ENCODE measurements at places on chromosomes 3 and 15.
A peak's percentile ranks its signal among the peaks of the same experiment; 100 is the strongest.

GRCh38 chr15:100115066-100115710 lies 226.6 kb downstream of the ADAMTS17 start:
- no peak for DNase-seq

DNA sequence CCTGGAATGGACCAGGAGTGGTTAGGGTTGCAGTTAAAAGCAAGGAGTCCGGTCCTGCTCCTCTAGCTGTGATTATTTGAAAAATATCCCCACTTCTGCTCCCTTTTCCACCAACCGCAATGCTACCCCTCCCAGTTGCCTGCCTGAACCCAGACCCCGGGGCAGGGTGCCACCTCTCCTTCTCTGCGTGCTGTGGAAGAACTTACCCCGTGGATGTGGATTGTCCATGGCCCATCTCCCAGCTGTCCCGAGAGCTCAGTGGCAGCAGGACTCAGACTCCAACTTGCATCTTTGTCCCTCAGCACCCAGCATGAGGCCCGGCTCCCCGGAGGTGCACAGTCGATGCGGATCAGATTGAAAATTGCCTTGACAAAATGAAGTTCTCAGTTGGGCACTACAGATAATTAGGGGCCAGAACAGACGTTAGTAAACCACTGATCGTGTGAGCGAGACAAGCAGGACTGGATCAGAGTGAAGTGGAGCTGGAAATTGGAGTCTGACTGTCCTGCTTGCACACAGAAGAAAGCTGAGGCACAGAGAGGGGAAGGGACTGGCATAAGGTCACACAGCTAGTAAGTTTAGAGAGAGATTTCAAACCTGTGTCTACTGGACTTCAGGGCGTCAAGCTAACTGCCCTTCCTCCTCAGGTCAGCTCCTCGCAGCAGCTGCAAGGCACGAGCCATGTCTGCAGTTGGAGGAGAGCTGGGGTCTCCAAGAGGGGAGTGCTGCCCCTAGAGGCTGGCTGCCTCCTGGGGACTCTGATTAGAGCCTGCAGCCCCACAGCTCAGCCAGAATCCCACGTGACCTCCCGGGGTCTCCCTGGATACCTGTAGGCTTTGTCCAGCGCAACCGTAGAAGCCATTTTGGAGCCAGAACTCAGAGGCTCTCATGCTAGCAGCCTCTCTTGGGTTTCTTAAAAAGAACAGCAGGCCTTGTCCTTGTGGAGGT lies 14.7 kb downstream of the SLC6A1 start:
- DNase-seq = no peak

DNA sequence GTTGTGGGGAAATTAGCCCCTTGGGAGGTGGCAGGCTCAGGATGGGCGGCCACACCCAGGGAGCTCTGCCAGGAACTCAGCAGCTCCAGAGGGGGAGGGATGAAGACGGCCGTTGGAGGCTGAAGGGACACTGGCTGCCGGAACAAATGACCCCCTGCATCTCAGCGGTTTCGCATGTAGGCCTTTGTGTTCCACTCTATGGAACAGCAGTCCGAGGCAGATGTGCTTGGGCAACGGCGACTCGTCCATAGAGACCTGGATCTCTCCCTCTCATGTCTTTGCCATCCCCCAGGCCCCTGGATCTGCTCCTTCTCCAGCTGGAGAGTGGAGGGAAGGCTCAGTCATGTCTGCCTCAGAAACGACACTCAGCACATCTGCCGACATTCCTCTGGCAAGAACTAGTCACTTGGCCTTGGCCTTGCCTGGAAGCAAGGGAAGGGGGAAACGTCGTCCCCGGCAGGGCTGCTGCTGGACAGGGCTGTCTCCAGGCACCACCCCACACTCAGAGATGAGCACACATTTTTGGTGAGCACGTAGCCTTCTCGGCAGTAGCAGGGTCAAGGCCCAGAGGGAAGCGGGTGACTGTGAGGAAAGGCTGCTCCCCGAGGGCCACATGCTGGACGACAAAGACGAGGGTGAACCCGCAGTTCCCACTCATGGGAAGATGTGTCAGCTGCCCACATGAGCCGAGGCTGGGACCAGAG lies 83.8 kb downstream of the ASB7 start:
- peak; percentile 45 for DNase-seq

DNA sequence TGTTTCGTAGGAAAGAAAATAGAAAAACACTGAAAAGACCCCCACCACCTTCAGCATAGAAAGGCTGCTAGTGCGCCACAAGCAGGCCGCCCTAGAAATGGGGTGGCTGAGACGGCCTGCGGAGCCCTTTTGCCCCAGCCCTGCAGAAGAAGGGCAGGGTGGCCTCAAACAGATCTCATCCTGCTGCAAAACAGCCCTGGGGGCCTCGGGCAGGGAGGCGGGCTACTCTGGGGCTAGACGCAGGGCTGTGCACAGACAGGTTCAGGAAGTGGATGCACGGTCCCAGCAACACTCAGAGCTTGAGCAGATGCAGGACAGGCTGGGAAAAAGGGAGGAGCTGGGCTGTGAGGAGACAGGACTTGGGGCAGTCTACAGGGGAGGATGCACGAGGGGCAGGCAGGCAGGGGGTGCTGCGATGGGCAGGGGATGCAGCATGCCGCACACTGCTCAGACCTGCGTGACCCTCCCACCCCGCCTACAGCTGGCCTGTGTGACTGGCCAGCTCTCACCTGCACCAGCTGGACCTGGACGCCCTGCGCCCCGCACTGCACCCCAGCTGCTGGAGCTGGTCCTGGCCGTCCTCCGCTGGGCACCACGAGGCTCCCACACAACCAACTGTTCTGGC lies 34.3 kb downstream of the ZXDC start:
- DNase-seq = no peak

GRCh38 chr3:158313338-158313927 lies 203.5 kb downstream of the RSRC1 start:
- DNase-seq = peak; percentile 55

DNA sequence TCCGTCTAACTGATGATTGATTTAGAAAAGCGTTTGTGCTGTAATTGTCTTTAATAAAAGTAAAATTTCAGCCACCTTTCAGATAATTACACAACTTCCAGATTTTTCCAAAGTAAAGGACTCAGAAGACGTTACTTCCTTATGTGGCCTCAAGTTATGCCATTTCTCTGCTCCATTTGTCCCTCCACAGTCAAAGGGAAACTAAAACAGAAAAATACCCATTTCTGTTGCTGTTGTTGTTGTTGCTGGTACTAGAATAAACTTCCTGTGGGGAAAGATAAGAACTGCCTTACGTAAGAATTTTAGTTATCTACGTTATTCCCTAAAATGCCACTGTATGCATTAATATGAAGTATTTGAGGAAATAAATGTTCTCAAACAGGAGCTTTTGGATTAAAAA lies 153.9 kb downstream of the P3H2 start:
- no peak for DNase-seq

GRCh38 chr3:39147711-39148434 lies 5.5 kb downstream of the CSRNP1 start:
- DNase-seq = peak; percentile 43

DNA sequence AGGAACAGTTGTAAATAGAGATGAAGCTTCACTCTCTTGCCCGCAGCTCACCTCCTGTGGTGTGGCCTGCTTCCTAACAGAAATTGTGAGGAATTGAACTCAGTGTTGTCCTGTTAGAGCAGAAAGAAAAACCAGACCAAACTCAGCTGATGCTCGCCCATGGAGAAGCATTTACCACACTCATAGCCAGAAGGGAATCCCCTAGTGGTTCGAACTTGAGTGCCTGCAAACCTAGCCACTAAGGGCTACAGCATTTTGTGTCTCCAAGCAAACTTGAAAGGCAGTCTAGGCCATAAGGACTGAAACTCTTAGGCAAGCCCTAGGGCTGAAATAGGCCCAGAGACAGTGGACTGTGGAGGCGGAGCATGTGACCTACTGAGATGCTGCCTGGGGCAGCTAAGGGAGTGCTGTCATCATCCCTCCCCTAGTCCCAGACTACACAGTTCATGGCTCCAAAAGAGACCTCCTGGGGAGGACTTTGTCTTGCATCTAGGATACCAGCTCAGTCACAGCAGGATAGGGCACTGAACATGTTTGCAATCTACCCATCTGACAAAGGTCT lies 44.5 kb upstream of the MCTP2 start:
- DNase-seq = no peak

- peak; percentile 92 for DNase-seq
These were observed 40.6 kb upstream of the ADCY5 start for GRCh38 chr3:123489400-123490004.

DNA sequence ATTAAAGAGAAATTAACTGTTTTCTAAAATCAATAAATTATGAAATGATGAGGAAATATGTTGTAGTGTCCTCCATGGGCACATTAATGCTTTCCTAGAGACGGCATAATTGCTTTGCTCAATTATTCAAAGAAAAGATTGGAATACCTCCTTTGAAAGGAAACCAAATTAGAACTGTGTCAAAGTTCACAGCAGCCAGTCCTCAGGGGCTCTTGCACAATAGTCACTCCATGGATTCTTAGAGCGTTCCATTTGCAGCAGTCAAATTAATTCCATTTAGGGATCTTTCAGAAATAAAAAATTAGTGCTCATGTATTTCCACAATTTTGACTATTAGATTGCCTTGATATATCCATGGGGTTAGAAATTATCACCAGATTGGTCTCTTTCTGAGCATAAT lies 841.6 kb upstream of the DPPA4 start:
- DNase-seq = no peak

DNA sequence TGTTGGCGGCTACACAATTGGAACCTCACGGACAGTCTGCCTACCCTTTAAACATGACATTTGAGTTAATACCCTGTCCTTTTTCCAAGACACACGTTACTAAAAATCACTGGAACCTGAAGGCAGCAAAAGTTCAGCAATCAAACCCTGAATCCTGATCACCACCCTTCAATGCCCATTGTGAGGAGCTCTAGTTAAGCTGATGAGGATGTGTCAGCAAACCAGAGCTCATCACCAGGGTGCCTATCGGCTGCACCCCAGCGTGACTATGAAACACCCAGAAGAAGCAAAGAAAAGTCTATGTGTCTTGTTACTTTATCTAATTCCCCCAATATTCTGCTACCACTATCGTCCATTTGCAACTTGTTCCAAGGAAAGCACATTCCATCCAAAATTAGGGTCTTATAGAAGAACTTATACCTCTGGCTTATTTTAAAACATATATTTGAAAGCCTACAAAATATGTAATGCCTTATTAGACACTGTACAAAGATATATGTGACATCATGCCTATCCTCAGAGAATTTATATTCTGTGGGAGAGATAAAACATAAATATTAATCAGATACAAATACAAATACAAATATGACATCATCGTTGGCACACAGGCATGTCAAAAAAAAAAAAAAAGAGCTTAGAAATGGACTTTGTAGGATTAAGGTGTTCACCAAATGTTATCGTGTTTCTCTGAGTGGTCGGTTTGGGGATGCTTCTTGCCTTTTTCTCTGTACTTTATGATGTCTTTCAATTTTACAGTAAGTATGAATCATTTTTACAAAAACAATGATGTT lies 219.7 kb upstream of the SETMAR start:
- DNase-seq = no peak

- DNase-seq = no peak
These were observed 91.5 kb downstream of the DLG1 start for GRCh38 chr3:197206913-197207312.

- no peak for DNase-seq
These were observed 155.3 kb upstream of the MRPL3 start for GRCh38 chr3:131658115-131658514.

- DNase-seq = no peak
These were observed 37.0 kb upstream of the TNFAIP8L3 start for GRCh38 chr15:51131596-51132290.

DNA sequence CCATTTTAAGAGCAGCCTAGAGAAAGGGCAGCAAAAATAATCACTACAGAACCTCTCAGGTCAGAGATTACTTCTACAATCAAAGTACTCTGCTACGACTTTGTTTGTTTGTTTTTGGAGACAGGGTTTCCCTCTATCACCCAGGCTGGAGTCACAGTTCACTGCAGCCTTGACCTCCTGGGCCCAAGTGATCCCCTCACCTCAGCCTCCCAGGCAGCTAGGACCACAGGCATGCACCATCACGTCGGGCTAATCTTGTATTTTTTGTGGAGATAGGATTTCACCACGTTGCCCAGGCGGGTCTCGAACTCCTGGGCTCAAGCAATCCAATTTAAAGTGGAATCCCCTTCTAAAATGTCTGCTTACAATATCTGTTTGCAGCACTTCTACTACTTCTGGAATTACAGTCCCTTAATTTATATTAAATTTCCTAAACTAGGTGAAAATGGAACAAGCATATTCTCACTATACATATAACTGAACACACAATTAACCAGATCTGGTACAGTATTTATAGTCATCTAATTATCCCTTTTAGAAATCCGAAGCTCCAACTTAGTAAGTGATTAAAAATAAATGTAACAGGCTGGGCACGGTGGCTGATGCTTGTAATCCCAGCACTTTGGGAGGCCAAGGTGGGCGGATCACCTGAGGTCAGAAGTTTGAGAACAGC lies 4.4 kb downstream of the UACA start:
- DNase-seq = no peak

DNA sequence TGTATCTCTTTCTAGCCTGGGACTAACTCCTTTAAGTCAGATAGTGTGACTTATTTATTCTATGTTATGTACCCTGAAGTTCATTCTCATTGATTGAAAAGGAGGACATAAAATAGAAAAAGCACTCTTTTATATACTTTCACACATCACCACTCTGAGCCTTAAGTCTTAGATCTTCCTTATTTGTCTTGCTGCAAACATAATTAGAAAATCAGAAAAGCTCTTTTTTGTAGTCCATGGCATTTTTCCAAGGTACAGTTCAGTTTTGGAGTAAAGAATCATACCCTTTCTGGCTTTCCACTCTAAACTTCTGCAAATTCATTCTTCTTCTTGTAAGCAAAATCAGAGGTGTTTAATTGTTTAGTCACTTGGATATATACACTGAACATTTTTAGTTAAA lies 75.5 kb downstream of the AKAP13 start:
- no peak for DNase-seq

GRCh38 chr3:23431764-23432163 lies 228.6 kb downstream of the UBE2E2 start:
- no peak for DNase-seq

GRCh38 chr3:141401573-141402475 lies 33.5 kb downstream of the ZBTB38 start:
- DNase-seq = peak; percentile 70

DNA sequence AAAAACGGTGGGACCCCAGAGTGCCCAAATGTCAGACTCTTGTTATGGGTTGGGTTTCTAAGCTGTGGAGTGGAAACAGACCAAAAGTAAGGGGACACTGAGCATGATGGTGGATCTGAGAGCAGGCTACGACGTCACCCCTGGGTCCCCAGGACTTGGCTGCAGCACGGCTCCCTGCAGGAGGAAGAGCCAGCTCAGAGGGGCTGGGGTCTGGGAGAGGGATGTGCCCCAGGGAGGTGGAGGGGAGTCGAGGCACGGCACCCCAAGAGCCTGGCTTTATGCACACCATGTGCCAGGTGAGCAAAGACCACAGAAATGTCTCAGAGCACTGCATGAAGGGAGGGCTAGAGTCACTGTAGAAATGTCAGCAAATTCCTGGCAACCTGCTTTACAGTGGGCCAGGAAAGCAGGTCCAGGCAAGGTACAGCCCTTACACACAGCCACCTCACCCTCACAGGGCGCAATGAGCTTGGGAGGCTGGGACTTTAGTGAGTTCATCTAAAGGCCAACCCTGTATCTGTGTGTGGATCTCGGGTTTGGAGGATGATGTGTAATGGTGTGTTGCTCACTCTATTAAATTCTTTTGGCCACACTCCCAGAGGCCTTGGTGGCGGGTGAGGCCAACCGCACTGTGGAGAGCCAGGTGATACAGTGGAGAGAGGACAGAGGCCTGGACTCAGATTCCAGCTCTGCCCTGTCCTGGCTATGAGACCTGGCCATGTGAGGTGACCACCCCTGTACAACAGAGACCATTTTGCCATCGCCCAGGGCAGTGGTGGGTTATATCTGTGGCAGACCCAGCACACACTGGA lies 14.1 kb downstream of the CTSH start:
- no peak for DNase-seq

- no peak for DNase-seq
These were observed 4.3 kb upstream of the SHC4 start for GRCh38 chr15:48968066-48968465.

Measured in tongue (tissue), 3 donors.